ENCODE measurements at places on chromosomes 3 and 15. TPM values are rescaled to one million over a fixed set of nuclear protein-coding genes. Genes with fewer than 3 reads are reported as not detected.

Gene SPINK8
- total RNA-seq = not detected

Gene C3orf20
- not detected for total RNA-seq

Gene SH3GL3
- total RNA-seq = 7.1 TPM

Gene MELTF
- 6.6 TPM for total RNA-seq

Gene C3orf85
- total RNA-seq = not detected

Gene LYZL4
- not detected for total RNA-seq

GRCh38 chr3:143830063-143830462, 18.2 kb downstream of the SLC9A9 start:
- no peak for DNase-seq

DNA sequence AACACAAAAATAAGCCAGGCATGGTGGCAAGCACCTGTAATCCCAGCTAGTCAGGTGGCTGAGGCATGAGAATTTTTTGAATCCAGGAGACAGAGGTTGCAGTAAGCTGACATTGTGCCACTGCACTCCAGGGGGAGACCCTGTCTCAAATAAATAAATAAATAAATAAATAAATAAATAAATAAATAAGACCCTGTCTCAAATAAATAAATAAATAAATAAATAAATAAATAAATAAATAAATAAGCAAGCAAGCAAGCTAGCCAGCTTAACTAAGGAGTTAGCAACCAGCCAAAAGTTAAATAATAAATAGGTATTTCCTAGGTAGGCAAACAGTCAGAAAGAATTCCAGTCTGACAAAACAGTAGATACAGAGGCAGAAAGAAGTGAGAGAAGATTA, 123.9 kb downstream of the GALK2 start:
- no peak for DNase-seq

DNA sequence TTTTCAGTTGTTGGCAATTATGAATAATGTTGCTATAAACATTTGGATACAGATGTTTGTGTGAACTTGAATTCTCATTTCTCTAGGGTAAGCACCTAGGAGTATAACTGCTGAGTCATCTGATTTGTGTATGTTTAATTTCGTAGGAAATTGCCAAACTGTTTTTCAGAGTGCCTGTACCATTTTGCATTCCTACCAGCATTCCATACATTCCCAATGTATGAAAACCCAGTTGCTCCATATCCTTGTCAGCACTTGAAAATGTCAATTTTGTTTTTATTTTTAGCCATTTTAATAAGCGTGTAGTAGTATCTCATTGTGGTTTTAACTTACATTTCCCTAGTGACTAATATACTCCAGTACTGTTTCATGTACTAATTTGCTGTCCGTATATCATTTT, 98.5 kb upstream of the TSC22D2 start:
- no peak for DNase-seq

GRCh38 chr3:50924638-50925037, 249.9 kb downstream of the DOCK3 start:
- no peak for DNase-seq

DNA sequence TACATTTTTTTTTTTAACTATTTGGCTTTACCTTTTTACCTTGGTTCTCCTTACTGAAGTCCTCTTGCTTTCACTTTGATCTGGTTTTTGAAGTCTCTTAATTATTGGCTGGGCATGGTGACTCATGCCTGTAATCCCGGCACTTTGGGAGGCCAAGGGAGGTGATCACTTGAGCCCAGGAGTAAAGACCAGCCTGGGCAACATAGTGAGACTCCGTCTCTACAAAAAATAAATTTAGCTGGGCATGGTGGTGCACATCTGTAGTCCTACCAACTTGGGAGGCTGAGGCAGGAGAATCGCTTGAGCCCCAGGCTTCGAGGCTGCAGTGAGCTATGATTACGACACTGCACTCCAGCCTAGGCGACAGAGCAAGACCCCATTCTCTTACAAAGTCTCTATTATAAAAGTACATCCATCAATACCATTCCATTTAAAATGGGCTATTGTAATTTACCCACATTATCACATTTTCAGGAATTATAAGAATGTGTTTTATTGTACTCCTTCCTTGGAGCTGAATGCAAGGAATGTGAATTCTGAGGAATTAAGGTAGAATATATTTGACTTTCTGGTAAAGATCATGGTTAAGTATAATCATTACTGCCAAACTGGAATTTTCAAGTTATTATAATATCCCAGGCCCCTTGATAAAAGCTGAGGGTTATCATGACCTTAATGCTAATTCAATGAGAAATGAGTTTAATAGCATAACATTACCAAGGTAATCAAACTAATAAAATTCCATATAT, 49.0 kb downstream of the MSL2 start:
- no peak for DNase-seq

- peak; percentile 45 for DNase-seq
These were observed 23.2 kb upstream of the VPS8 start for GRCh38 chr3:184788751-184789150.

GRCh38 chr15:38414357-38414756, 39.6 kb upstream of the FAM98B start:
- peak; percentile 68 for DNase-seq

DNA sequence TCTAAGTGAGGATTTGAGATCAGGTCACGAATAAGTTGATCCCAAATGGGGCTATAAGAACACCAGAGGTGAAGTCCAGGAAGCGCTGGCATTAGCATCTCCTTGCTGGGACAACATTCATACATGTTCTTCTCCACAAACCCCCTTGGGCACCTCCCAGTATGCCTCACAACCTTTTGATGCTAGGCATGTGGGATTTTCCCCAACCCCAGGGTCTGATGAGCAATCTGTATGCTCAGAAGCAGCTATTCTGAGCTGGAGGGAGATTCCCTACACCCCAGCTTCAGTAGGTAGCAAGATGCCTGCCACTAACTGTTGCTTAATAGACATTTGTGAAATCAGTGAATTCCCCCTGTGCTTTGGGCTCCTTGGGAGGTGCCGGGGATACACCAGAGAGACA, 32.2 kb downstream of the SLC6A11 start:
- no peak for DNase-seq

DNA sequence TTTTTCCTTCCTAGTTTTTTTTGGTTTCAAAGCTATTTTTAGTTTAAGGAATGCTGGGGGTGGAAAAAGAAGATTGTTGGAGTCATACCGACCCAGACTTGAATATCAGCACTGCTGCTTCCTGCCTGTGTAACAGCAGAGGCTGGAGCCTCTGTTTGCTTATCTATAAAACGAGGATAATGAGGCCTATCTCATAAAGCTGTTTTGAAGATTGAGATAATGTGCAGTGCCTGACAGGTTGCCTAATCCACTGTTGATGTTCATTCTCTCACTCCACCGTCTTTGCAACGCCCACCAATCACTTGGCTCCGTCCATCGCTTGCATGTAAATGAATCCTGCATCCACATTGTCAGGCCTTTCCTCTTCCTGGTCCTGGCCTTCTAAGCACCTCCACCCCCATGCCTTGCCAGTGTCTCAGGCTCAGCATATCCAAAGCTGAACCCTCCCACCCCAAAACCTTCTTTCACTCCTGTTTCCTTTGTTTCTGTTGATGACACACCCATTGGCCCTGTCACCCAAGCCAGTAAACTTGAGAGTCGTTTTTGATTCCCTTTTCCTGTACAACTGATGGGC, 94.9 kb downstream of the MEX3B start:
- DNase-seq = peak; percentile 8

DNA sequence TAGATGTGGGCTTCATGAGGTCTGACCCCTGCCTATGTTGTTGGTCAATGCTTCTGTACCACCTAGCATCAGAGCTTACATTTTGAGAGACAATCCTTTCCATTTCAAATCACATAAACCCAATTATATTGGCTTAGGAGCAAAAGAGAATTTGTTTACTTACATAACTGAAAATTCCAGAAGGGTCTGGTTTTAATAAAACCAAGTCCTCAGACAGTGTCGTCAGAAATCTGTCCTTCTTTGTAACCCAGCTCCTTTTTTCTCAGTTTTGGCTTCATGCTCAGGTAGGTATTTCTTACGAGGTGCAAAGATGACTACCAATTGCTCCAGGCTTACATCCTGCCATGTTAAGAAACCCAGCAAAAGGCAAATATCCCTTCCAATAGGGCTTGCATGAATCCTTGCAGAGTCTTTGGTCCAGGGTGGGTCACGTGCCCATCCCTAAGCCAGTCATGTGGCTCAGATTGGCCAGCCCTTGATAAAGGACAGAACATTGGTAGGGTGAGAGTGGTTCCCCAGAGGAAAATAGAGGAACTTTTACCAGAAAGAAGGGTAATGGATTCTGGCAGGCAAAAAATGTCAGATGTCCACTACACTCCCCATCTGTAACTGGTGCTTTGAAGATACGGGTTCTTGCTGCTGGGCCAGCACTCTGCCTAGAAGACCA, 50.2 kb upstream of the VILL start:
- DNase-seq = no peak

- DNase-seq = no peak
These were observed 95.1 kb downstream of the LRIG1 start for GRCh38 chr3:66405701-66406091.

GRCh38 chr15:68526269-68526668, 52.5 kb upstream of the CORO2B start:
- DNase-seq = no peak

- no peak for DNase-seq
These were observed 1.5 kb downstream of the TYRO3 start for GRCh38 chr15:41560572-41560874.

GRCh38 chr3:112640930-112641801, at the start of gene CCDC80:
Gene CCDC80 (minus strand): TSS chr3:112641143. CDS start chr3:112639905, 1,238 bp downstream.
- DNase-seq = peak; percentile 87

DNA sequence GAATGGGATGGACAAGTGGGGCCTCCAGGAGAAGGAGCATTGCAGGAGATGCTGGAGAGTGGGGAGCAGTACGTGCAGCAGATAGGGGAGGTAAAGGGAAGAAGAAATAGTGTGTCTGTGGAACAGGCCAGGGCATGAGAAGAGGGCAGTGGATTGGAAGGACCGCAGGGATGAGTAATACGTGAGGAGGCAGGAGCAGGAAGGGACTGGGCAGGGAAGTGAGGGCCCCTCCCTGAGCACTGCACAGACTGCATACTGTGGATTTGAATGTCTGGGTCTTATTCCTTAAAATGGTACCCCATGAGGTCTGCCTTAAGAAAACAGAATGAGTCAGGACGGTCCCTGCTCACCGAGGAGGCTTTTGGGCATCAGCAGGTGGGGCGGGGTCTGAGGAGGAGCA, 210.0 kb upstream of the NDN start:
- DNase-seq = peak; percentile 1

- DNase-seq = no peak
These were observed 49.8 kb downstream of the EXOG start for GRCh38 chr3:38545983-38546382.

DNA sequence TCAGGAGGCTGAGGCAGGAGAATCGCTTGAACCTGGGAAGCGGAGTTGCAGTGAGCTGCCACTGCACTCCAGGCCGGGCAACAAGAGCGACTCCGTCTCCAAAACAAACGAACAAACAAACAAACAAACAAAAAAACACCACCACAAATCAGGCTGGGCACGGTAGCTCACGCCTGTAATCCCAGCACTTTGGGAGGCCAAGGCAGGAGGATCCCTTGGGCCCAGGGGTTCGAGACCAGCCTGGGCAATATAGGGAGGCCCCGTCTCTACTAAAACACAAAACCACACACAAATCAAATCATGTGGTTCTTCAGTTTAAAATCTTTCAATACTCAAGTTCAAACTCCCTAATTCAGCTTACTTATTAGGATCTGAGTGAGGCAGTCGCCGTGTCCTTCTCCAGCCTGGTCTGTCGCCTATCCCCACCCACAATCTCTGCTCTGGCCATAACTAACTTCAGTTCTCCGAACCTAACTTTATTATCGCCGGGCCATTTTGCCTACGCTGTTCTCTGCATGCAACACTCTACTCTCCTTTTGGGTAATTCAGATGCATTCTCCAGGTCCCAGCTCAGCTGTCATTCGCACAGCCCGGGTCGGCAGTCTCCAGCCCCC, 660 bp upstream of the RTF1 start:
- no peak for DNase-seq

DNA sequence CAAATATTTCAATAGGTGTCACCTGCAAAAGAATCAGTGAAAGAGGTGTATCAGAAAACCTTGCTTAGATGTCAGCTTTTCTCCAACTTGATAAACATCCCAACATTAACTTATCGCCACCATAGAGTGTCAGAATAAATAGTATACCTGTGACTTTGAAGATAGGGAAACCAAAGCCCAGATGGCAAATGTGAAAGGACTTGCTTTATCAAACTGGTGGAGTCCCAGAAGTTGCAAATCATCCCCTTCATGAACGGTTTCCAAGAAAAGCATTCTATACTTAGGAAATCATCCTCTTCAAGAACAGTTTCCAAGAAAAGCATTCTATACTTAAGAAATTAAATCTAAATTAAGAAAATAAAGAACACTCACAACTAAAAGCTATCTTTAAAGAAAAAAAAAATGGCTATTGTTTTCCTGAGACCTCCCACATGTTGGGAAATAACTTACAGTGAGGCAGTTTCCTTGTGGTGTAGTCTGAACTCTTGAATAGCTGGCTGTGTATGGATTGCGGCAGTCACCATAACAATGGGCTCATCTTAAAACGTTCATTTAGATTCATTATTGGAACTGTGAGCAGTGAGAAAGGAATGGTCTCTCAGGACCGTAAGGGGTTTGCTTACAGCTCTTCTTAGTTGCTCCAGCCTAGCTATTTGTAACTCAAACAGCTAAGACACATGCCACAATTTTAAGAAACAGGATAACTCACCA, 56.5 kb downstream of the GHSR start:
- DNase-seq = peak; percentile 30

DNA sequence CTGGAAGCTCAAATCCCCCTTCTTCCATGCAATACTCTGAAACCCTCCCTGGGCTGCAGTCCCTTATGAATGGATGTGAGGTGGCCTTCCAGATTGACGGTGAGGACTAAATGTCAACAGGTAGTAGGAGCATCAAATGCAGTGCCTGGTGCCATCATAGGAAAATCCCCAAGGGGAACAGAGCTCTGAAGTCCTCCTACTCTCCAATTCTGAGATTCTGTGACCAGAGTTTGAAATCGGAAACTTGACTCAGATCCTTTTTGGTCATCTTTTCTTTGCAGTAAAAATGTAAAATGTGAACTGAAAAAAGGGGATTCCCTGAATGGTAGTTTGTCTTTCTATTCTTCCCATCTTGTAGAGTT, 68.8 kb upstream of the TJP1 start:
- DNase-seq = no peak

- DNase-seq = no peak
These were observed 32.9 kb downstream of the ZBTB11 start for GRCh38 chr3:101643861-101644613.

- no peak for DNase-seq
These were observed 1135.1 kb downstream of the TUSC7 start for GRCh38 chr3:117844676-117845075.

DNA sequence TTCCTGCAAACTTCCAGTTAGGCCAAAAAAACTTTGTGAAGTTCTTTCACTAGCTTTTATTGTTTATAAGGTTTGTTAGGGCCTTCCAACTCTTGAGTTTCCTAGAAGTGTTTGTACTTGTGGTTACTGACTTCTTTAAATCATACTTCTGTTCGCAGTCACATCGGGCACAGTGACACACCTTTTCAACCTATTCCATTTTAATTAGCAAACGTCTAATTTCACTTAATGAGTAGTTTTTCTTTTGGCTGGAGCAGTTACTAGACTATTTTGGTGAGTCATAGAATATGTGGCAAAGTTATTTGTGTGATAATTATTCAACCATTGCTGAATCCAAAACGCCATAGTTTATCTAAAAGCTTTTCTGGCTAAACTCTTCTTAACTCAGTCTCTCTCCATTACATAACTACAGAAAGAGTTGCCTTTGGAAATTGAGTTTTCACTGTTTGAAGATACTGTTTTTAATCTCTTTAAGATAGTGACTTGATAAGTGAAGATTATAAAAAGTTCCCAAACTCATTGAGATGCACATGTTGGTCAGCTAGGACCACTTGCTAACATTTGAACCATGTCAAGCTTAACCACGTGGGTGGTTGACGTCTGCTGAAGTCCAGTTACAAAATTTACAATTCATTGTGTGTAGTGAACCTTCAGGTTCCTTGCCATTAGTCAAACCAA, 21.5 kb downstream of the CNOT10 start:
- no peak for DNase-seq
